Esophagus mucosa (tissue), 1 donor: ENCODE measurements at places on chromosomes 7 and 10. TPM values are rescaled to one million over a fixed set of nuclear protein-coding genes. Genes with fewer than 3 reads are reported as not detected.
A peak's percentile ranks its signal among the peaks of the same experiment; 100 is the strongest.

Gene SIRT1
- total RNA-seq: 10.2 TPM

Gene PILRA
- 2.7 TPM for total RNA-seq

Gene ZPBP
- total RNA-seq: not detected

Gene LIPK
- 3.3 TPM for total RNA-seq

Gene MYO1G
- total RNA-seq: 1.1 TPM

Gene LRRD1
- not detected for total RNA-seq

Gene CARD11
- total RNA-seq: 0.80 TPM

Gene C10orf62
- total RNA-seq: 0.16 TPM

Gene CLEC5A
- total RNA-seq: 0.20 TPM

DNA sequence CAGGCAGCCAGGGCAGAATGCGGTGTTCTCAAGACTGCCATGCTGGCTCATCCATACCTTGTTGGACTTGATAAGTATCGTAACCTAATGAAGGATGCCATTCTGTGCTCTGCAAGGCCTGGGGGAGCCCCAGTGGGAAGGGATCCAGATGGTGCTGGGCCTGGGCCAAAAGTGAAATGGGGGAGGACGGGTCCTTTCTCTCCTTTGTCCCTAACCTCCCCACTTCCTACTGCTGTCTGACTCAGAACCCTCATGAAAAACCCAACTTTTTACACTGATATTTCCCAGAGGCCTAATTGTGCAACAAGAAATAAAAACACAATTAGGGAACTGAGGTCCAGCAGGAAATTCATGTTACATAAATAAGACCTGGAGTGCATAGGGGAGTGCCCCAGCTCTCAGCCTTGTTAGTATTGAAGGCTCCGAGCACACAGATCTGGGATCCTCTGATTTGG is 193.7 kb upstream of the SVIL start:
- ATAC-seq: peak; percentile 35

- no peak for ATAC-seq
Measured at GRCh38 chr7:36096460-36097095, 56.5 kb upstream of the EEPD1 start.

GRCh38 chr10:117339578-117339977 is 35.7 kb downstream of the PDZD8 start:
- ATAC-seq: no peak

DNA sequence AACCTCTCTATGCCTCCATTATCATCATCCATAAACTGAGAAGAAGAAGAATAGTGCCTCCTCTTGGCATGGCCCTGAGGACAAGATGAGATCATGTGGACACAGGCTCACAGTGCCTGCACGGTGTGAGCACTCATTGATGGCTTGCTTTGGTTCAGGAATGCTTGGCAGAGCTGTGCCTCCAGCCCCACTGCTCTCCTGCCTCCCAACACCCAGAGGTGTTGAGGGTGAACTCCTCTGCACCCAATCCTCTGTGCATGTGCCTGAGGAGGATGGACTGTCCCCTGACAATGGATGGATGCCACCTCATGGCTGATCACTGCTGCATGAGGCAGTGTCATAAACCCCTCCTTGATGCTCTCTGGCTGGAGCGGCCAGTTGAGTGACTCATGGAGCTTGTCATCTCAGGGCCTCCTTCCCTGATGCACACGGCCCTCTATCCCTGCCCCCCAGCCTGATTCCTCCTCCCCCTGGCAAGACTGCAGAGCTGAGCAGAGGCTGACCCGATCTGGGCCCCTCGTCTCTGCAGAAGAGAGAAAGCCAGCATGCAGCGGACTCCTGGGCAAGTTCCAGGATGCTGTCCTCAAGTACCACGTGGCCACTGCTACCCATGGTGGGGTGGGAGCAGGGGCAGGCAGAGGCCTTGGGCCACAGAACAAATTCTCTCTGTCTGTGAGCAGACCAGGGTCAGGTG is 136.3 kb downstream of the KCNMA1 start:
- ATAC-seq: peak; percentile 56

- ATAC-seq: no peak
Measured at GRCh38 chr10:96666741-96667140, 53.6 kb downstream of the PIK3AP1 start.

DNA sequence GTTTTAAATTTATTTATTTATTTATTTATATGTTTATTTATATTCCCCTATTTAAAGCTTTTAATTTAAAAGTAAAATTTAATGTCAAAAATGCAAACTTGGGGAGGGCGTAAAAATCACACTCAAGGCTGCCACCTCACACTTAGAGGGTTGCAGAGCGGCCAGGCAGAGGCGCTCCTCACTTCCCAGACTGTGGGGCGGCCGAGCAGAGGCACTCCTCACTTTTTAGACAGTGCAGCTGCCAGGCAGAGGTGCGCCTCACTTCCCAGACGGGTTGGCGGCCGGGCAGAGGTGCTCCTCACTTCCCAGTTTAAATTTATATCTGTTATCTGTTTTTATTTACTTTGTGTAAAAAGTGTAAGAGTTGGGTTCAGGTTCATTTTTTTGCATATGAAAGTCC is 10.0 kb upstream of the ZNF425 start:
- no peak for ATAC-seq

DNA sequence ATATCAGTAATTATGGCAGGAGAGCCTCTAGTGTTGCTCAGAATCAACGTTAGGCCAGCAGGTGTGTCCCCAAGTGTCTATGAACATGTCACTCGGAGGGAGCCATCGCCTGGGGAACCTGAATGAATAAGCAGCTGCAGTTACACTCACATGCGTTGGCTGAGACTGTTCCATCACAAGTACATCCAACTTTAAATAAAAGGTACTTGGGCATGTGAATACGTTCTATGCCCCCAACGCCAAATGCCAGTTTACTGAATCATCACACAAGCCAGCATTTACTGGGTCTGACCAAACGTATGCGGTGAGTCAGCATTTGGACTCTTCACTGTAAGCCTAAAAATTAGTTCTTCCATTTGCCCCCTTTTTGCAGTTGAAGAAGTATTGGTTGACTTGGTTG is 207.6 kb upstream of the PLXNA4 start:
- no peak for ATAC-seq

- peak; percentile 87 for ATAC-seq
Measured at GRCh38 chr7:46565253-46566096, 644.4 kb upstream of the IGFBP3 start.

DNA sequence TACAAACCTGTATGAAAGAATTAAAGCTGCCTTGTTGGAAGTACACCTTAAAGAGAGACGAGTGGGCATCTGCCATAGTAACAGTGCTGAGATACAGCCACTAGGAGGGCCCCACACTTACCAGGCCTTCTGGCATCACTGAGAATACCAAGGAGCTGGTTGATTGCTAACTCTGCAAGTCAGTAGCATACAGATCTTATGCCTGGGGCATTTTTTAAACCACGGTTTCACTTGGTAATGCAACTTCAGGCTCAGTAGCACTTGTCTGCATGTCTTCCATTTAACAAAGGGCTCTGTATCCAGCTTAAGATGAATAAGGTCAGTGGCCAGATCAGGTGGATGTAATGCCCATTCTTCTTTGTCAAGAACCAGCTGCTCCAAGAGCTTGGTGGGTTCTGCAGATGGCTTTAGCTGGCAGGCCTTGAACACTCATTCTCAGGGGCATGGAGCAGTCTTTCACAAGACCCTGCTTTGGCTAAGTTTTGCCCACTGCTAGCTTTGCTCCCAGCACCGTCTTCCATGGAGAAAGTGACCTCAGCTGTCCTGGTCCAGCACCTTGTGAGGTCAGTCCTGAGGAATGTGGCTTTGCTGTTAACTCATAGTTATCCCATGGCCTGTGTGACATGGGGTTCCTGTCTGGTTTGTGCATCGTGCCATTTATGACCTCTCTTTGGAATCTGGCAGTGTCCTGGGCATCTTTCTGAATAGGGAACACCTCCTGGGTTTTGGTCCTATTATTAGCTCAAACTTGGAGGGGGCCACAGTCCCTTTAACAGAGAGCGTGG is 68.1 kb downstream of the BMPER start:
- no peak for ATAC-seq

DNA sequence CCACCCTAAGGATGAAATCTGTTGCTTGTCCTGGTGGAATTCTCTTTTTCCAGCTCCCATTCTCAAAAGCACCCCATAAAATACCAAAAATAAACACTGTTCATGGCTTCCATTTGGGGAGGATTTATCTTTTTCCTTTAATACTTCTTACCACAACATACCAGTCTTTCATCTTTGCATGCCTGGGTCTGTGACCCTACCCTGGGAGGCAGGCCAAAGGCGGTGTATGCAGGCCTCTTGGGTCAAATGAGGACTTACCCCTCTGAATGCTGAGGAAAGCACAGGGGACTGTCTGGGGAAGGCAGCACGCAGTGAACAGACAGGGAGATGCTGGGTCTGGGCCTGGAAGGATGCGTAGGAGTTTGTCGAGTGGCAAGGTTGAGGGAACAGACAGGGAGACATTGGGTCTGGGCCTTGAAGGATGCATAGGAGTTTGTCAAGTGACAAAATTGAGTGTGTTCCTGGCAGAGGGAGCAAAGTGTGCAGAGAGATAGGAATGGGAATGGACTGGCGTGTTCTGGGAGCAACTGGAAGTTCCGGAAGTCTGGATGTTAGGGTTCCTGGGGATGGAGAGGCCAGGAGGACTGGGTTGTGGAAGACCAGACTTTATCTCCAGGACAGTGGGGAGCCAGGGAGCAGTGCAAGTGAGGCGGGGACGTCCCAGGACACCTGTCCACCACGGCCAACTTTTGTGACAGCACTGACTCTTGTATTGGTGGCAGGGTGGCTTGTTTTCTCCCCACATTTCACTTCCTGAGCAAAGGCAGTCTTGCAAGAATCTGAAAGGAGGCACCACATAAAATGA is 40.8 kb downstream of the MYL10 start:
- no peak for ATAC-seq

DNA sequence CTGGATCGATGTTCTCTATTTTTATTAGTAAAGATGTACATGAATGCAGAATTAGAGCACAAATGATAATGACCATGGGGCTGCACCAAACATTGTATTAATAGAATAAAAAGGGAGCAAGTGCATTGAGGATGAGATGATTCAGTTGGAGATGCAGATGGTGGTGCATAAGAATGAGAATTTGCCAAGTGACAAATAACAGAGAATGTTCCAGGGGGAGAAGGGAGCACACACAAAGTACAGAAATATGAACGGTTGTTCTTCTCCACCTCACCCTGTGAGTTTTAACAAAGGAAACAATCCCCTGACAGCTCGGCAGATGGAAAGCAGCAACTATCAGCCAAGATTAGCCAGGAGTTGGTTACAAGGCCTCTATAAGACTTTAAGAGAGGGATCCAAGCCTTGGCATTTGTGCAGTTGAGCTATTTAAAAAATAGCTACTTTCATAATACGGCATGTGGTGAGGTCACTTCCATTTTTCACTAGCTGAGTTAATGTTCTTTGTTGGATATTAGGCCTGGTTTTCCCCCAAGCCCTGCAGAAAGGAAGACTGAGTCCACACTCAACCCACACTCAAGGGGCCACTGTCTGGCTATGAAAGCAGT is 462.5 kb downstream of the TNS3 start:
- ATAC-seq: no peak

GRCh38 chr10:62562795-62563194 is 188.6 kb downstream of the ZNF365 start:
- no peak for ATAC-seq

DNA sequence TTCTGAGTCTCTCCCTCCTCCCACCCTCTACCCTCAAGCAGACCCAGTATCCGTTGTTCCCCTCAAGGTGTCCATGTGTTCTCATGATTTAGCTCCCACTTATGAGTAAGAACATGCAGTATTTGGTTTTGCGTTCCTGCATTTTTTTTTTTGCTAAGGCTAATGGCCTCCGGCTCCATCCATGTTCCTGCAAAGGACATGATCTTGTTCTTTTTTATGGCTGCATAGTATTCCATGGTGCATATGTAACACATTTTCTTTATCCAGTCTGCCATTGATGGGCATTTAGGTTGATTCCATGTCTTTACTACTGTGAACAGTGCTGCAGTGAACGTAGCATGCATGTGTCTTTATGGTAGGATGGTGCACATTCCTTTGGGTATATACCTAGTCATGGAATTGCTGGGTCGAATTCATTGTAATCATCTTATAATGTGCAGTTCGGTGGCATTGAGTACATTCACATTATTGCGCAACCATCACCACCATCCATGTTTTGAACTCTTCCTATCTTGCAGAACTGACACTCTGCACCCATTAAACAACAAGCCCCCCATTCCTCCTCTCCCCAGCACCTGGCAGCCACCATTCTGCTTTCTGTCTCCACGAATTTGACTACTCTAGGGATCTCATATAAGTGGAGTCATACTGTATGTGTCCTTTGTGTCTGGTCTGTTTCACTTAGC is 125.5 kb downstream of the CAMK1D start:
- ATAC-seq: no peak

- peak; percentile 43 for ATAC-seq
Measured at GRCh38 chr7:150799741-150800580, at the start of gene TMEM176B. TMEM176B (minus strand) TSS chr7:150800364; CDS start chr7:150796569, 3,795 bp downstream.

- no peak for ATAC-seq
Measured at GRCh38 chr7:93226310-93226709, at the start of gene HEPACAM2. HEPACAM2 (minus strand) TSS chr7:93226469.

DNA sequence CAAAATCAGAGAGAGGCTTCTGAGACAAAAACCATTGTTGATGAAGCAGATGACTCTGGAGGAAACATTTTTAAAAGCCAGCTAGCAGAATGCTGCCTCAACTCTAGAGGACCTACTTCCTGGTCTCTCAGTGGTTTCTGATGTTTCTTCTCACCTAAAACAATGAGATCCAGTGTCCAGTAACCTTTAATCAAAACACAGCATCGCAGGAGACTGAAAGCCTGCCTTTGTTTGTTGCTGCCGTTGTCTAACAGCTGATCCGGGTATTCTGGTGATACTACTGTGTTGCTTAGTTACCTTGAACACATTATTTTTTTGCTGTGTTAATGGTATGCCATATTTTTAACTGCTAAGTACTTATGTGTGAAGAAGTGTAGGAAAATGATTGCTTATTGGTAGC is 70.9 kb downstream of the WIPF3 start:
- no peak for ATAC-seq

- no peak for ATAC-seq
Measured at GRCh38 chr10:5896208-5897052, 6.4 kb downstream of the FBH1 start.

DNA sequence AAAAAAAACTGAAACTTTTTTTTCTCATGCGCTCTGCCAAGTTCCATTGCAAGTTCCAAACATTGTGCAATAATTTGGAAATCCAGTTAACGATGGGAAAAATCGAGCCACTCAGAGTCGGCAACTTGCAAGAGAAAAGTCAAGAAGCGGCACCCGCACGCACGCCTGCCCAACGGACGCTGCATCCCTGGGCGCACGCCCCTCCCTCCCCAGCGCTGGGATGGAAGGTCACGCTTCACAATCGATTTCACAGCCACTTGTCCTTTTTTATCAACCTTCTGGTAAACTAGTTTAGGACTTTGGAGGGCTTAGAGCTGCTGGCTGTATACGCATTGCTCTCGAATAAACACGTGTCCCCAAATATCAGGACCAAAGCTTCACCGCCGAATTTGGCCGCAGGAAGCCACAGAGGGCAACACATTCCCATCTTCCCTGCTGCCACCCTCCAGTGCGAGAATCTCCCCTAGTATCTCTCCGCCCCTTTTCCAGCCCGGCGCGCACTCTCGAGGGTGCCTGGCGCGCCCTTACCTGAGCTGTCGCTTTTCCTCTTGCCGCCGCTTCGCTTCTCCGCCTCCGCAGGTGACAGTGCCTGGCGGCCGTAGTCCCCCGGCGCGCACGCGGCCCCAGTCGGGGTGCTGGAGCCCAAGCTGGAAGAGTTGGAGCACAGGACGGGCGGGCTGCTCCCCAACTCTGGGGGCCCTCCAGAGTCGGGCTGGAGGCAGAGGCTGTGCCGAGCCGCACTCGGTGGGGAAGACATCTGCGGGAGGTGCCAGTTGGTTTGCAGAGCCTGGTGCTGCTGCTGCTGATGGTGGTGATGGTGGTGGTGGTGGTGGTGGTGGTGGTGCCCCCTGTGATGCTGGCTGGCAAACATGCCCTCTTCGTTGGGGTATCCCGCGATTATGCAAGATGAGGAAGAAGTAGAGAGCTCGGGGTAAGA is 857 bp downstream of the MEOX2 start:
- no peak for ATAC-seq
